Keratinocyte (primary cell): ENCODE measurements at places on chromosomes 4 and X. TPM values are rescaled to one million over a fixed set of nuclear protein-coding genes. Genes with fewer than 3 reads are reported as not detected.

F11 gene
- not detected in 3 replicates for polyA plus RNA-seq

DNA sequence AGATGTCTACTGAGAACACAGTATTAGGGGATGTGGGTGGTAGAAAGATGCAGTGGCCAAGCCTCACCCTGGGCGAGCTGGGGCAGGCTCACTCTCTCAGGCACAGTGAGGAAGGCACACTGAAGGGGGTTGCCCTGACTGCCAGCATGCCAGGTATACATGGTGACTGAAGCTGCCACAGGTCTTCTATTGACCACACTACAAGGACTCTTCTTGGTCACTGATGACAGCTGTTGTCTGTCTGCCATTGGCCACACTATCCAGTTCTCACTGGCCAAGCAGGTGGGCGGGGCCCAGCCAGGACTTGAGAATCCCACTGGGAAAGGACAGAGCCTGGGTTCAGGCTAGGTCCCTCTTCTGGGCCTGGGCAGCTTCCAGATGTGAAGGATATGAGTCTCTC lies 39.7 kb upstream of the TBC1D14 start:
- DNase-seq, result no peak

DNA sequence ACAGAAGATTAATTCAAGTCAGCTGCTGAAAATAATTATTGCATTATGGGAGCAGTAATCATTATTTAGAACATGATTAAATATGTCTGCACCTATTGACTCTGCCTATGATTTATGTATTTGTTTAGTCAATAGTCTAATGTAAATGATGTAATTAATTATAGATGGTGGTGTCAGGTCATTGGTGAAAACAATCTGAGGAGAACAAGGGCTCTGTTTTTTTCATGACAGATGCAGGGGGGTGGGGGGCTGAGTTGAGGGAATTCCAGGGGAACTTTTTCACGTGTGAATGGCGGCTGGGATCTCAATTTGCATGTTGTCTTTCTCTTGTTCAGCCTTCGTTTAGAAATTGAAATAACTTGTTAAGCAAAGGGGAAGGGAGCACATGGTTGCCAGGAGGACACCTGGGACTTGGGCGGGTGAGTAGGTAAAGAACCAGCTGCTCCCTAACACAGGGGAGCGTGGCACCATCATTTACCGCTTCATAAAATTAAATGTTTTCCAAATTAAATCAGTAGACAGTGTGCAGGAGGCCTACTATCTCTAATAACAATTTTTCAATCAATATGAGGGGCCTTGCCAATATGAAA lies 65.4 kb downstream of the NKX6-1 start:
- no peak for DNase-seq

DNA sequence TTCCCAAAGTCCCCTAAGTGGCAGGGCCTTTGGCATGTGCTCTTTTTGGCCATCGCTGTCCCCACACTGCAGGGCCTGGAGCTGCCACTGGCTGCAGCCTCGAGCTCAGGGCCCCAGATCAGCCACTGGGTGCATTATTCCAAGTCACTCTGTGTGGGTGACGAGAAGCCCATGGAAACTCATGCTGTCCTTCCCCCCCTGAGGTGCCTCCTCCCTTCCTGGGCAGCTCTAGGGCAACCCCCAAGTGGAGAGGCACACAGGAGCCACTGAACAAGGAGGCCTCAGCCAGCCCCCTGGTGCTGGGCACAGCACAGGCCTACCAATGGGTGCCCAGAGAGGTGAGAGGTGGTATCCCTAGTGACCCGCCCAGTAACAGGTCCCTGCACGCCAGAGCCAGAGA lies 84.5 kb downstream of the PPP2R2C start:
- DNase-seq, result no peak

RRH gene
- polyA plus RNA-seq, result 0.09 to 0.20 TPM (median 0.15 TPM) in 3 replicates
